ENCODE measurements at places on chromosomes 16 and 17. TPM values are rescaled to one million over a fixed set of nuclear protein-coding genes. Genes with fewer than 3 reads are reported as not detected.
A peak's percentile ranks its signal among the peaks of the same experiment; 100 is the strongest.

DNA sequence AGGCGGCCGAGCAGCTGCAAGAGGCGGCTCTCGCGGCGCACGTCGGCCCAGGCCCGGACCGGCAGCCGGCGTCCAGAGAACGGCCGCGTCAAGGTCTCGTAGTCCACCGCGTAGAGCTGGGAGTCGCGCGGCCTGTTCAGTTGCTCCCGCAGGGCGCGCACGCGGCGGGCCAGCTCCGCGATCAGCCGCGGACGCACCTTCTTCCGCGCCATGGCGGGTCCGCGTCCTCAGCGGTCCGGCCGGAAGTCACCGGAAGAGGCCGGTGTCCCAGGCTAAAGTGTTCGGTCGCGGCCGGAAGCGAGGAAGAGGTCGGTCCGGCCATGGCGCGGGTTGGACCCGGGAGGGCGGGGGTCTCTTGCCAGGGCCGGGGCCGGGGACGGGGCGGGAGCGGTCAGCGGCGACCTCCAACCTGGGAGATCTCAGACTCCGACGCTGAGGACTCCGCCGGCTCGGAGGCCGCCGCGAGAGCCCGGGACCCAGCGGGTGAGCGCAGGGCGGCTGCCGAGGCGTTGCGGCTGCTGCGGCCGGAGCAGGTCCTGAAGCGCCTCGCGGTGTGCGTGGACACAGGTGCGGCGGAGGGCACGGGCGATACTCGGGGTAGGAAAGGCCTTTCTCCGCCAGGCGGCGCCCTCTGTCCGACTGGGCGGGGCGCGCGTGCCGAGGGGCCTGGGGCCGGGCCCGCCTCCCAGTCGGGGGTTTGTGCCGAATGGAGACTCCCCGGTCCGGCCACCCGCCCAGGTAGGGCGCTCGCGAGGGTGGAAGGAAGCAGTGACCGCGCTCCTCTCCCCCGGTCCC is at the start of gene MRPS34:
Gene MRPS34, minus strand, starts transcription at position 227 of the 795 bp plus-strand sequence. Its CDS starts 15 bp downstream, at position 212.
- peak; percentile 95 for DNase-seq

DNA sequence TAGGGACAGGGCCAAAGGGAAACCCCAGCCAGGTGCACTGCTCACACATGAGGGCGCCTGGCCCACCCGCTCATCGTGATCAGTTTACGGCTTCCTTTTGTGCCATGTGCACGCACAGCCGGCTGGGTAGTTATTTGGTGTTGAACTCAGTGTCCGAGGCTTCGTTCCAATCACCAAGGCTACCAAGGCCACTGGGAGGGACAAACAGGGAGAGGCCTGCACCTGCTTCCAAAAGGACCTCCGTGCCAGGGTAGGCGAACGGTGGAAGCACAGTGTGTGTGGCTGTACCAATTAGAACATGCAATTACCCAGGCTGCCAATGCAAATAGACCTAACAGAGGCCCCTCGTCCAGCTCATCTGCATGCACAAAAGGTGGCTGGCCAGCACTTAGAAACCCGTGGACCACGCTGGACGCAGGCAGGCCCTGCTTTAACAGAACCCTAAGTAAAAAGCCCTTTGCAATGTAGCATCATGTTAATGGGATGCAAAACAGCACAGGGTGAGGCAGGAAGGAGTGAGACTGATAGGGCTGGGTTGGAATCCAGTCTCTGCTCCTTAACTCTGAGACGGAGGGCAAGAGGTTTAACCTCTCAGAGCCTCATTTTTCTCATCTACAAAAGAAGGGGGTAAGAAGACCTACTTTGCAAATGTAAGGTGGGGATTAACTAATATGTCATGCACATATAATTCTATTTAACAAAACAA is 204.0 kb downstream of the XYLT1 start:
- peak; percentile 86 for DNase-seq

DNA sequence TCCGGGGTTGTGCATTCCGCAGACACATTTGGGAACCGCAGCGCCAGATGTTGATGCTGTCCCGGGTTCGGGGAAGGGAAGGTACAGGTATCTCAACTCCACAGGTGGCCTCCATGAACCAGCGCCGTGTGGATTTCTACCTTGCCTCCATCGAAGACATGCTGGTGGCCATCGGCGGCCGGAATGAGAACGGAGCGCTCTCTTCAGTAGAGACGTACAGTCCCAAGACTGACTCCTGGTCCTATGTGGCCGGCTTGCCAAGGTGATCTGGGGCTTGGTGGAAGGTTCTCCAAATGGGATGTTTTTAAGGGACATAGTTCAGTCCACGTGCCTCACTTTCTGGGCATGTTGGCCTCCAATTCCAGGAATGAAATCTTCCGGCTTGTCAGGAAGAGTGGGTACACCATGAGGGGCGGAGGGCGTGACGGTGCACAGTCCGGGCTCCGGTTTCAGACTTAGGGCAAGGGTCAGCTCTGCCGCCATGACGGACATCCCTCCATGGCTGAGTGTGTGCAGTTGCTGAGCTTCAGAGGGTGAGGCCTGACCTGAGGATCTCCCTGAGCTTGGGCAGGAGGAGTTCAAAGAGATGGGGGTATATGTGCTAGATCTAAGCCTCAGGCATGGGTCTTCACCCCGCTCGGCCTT is 11.5 kb downstream of the KLHL36 start:
- DNase-seq: no peak

GRCh38 chr17:50268743-50269275 is 5.5 kb upstream of the TMEM92 start:
- peak; percentile 75 for DNase-seq

- DNase-seq: no peak
Measured at GRCh38 chr17:33277436-33278100, 15.5 kb downstream of the ASIC2 start.

GRCh38 chr16:54930005-54930868 is at the start of gene IRX5:
IRX5 (plus strand) TSS chr16:54930865; CDS start chr16:54931199, 334 bp downstream.
- DNase-seq: peak; percentile 92

DNA sequence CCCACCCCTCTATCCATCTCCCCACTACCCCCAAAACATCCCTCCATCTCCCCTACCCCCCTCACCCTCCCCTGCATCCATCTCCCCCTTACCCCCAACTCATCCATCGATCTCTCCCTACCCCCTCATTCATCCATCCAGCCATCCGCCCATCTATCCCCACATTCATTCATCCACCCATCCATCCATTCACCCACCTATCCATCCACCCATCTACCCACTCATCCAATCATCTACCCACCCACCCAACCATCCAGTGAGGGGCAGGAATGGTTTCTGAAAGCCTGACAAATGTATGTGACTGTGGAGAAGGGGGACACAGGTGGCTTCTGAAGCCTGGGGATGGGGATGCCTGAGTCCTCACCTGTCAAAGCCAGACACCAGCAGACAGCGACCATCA is 8.8 kb upstream of the PAM16 start:
- DNase-seq: no peak

DNA sequence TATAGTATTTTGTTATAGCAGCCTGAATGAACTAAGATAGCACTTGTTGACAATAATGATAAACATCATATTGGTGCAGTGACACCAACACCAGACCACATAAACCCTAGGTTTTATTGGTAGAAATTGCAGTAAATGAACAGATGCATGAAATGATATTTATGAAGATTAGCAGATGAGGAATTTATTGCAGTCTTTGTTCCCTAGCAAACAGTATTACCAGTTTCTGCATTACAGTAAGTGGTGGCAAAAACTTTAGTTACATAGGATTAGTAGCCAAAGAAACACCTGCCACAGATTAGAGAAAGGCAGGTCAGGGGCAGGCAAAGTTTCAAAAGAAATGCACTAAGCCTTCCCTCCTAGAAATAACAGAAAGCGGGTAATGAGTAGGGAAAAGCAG is 17.7 kb upstream of the TANC2 start:
- no peak for DNase-seq

DNA sequence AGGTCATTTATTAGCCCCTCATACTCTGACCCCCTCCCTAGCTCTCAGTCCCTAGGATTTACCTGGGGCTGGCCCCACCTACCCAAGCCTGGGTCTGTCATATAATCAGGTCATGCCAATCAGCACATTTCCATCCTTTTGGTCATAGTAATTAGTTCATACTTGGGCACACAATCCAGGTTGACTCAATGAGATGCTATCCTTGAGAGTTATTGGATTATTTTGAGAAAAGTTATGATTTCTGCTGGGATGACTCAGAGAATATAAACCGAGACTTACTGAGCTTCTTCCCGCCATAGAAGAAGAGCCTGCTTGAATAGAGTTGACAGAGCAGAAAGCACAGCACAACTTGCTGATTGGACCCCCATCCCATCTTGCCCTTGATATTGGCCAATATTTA is 331.5 kb downstream of the CBLN1 start:
- no peak for DNase-seq

DNA sequence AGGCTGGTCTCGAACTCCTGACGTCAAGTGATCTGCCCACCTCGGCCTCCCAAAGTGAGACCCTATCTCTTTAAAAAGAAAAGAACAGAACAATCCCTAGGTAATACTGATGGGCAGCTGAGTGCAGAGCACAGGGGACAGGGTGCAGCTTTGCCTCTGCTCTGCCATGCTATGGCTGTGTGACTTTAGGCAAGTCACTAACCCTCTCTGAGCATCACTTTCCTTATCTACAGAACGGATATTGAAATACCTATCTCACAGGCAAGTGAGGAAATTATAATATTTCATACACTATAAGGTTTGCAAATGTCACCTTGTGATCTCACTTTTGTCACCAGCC is 4.1 kb downstream of the CASKIN2 start:
- no peak for DNase-seq

GRCh38 chr16:81128726-81129524 is 32.7 kb upstream of the GCSH start:
- DNase-seq: no peak

DNA sequence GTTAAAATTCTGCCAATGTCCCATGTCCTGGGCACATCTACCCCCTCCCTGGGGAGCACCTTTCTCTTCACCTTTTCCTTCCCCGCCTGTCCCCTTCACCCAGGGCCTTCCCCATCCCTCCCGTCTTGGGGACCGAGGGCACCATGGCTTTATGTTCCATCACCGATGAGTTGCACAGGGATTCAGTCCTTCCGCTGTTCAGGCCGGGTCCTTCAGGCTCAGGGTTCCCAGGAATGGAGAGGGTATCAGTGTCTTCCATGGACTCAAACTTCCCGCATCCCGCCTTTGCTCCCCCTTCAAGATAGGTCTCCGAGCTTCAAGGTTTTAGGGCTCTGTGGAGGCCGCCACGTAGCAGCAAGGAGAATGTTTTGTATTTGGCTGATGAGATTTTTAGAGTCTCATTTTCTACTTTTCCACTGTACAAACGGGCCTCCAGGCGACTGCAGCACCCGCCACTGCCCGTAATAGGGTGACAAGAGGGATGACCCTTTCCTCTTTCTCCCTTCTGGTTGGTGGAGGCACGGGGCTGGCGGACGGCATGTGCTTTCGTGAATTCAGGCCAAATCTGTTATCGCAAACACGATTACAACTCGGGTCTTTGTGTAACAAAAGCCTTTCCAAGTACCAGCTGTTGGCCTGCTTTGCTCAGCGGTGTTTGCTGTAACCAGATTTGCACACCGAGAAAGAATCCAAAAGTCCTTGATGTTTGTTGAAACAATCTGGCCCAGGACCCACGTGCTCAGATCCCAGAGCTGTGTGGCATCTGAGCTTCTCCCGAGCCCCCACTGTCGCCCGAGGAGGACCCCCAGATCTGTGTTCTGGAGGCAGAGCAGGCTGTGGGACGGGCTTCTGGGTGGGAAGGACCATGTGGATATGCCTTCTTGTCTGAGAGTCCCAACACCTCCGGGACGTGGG is 236.3 kb downstream of the SEC14L1 start:
- peak; percentile 88 for DNase-seq

- no peak for DNase-seq
Measured at GRCh38 chr17:31155208-31155810, 60.5 kb downstream of the NF1 start.

DNA sequence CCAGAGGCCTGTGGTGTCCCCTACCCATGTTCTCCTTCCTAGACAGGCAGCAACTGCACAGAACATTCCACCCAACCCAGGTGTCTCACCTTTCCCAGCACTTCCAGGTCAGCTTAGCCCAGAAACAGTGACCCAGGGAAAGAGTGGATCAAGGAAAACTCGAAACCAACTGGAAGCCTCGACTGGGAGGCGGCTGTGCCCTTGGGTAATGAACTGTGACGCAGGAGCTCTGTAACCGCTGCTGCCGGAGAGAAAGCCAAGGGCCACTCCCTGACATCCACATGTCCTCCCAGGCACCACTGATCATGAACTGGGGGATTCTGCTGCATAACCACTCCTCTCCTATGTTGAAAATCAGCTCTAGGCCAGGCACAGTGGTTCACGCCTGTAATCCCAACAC is 34.4 kb downstream of the WDR59 start:
- no peak for DNase-seq

- DNase-seq: no peak
Measured at GRCh38 chr16:22903716-22904115, 89.8 kb downstream of the HS3ST2 start.

DNA sequence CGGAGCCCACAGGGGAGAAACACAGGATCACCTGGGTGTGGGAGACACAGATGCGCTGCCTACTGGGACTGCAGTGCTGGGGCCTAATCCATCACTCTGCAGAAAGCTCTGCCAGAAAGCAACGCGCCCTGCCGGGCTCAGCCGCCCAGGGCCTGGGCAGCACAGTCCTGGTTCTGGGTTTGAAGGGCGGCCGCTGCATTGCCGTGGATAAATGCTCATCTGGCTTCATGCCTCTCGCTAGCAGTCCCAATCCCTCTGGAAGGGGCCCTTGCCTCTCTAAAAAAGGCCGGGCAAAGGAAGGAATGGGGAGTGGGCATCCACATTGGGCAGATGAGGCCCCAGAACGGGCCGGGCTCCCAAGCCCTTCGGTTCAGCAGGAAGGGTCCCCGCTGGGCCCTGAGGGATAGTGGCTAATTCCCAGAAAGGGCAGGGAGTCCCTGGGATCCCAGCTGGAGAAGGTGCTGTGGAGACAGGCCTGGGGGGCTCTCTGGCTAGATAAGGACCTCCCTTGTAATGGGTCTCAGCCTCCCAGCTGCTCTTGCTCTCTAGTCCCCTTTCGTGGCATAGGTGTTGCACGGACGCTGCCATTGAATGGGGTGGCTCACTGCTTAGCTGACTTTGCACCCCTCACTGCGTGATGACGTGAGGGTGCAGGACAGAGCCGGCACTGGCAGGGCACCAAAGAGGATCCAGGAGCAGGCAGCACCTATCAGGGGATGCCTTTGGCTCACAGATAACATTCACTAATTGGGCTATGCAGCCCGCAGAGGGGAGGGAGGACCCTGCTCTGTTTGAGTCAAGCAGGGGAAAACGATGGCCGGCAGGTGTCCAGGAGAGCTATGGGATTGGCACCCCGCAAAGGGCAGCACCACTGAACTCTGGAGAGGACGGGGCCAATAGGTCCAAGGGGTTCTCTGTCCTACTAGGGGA is 88.6 kb downstream of the PGS1 start:
- DNase-seq: no peak

DNA sequence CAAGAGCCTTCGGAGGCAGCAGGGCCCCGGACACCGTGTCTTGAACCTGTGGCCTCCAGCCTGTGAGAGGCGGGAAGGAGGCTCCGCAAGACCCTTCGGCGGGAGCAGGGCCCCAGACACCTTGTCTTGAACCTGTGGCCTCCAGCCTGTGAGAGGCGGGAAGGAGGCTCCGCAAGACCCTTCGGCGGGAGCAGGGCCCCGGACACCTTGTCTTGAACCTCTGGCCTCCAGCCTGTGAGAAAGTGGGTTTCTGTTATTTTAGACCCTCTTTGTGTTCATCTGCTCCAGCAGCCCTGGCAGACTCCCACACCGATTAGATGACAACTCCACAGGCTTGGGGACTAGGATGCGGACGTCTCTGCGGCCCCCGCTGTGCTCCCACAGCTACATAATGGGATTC is 30.0 kb downstream of the FBXO31 start:
- DNase-seq: no peak

The SYNGR3 gene
- not detected for polyA plus RNA-seq

The CD300LF gene
- not detected for polyA plus RNA-seq

The CDH3 gene
- polyA plus RNA-seq: 1.7 TPM

The ABCC6 gene
- polyA plus RNA-seq: 4.4 TPM

The RASL10B gene
- 1.4 TPM for polyA plus RNA-seq

The SMIM36 gene
- polyA plus RNA-seq: not detected

The GSDMA gene
- polyA plus RNA-seq: 0.08 TPM

Measured in stomach (tissue), 19 donors.